ENCODE measurements at places on chromosomes 5 and 9.

- DNase-seq: no peak
These were observed 11.8 kb downstream of the NR2F1 start for GRCh38 chr5:93594591-93595419.

GRCh38 chr5:168329302-168329701 is 37.9 kb downstream of the WWC1 start:
- DNase-seq: no peak

DNA sequence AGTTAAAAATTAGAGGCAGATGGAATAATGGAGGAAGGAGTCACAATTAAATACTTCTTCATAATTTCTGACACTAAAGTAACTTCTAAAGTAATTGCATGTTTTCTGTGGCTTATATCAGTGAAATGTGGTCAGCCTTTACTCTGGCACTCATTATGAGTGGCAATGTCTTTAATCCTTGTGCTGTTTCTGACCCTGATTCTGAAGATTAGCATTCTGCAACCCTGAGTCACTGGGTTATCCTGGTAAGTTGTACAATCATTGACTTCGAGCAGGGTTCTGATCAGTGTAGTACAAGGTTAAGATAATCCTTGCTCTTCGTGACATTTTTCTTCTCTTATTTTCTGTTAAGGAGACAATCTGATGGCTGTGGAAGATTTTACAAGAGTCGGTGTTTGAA is 379.4 kb upstream of the RORB start:
- no peak for DNase-seq

- DNase-seq: no peak
These were observed 176.3 kb upstream of the OTULINL start for GRCh38 chr5:14405267-14405666.

- DNase-seq: peak; percentile 73
These were observed 92.2 kb downstream of the APBA1 start for GRCh38 chr9:69579760-69580581.

DNA sequence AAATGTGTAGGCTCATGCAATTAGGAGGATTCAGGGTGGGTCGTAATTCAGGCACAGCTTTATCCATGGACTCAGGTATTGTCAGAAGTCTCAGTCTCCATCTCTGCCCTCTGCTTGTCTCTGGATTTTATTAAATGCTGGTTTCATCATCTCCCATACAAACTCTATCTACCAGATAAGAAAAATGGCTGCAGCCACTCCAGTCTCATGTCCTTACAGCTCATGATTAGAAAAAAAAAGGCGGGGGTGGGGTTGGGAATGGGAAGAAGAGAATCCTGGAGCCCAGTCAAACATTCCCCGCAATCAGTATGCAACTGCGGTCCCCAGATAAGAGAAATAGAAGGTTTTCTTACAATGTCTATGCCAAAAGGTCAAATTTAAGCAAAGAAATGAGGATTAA is 7.6 kb upstream of the FBXO38 start:
- DNase-seq: no peak

DNA sequence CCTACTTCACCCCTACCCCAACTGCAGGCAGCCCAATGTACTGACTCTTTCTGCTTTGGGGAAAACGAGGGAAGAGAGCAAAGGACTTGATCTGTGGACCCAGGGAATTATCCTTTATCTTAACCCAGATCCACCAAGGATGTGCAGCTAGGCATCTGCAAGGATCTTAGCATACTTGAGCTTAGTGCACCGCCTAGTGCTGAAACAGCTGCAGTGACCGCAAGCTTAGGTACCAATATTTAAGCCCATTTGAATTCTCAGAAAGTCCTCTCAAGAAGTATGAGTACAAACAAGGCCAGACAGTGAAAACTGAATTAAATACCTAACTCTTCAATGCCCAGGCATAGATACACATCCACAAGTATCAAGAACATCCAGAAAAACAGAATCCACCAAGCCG is 576.7 kb upstream of the ADAMTS16 start:
- DNase-seq: no peak

DNA sequence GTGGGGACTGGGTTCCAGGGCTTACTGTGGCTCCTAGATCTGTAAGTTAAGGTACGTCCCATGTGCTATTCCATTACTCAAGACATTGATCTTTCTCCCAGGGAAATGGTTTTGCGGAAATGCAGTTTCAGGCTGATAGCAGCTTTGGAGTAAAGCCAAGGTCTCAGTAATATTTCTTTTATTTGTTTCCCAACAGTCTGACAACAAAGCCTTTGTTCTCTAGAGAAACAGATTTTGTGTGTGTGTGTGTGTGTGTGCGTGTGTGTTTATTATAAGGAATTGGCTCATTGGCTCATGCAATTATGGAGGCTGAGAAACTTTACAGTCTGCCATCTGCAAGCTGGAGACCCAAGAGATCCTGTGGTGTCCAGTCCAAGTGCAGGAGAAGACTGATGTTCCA is 12.1 kb upstream of the POC5 start:
- DNase-seq: peak; percentile 10

GRCh38 chr5:135332519-135333150 is 66.4 kb downstream of the MACROH2A1 start:
- DNase-seq: peak; percentile 76

DNA sequence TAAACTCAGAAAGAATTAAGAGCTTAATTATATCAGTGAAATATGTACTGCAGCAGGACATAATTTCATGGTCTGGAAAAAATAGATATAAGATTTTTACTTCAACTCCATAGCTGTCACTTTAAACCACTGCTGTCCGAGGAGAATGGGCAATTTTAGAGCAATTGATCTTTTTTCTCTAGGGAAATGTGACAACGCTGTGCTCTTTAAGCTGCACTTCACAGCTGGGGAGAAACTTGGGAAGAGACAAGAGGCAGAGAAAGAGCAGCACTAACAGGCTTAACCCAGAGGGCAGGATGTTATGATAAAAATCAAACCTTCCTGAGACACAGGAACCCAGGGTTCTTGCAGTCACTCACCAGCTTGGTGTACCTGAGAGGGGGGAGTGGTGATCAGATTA is 92.0 kb downstream of the SPOCK1 start:
- DNase-seq: no peak

- no peak for DNase-seq
These were observed 72.3 kb downstream of the HCN1 start for GRCh38 chr5:45623832-45624231.

DNA sequence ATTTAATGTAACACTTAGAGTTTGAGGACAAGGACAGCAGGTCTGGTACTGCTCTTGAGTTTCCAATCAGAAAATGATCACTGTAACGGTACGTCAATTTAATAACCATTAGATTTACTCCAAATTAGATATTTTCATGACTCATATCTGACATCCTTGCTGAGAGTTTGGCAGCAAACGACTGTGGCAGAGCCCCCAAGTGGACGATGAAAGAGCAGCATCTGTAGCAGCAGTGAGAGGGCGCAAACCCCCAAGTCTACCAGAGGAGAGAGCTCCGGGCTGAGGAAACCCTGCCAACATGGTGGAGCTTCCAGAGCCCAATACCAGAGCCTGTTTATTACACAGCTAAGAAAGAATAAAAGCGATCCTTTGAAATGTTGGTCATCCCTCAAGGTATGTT is 73.2 kb upstream of the EPB41L4A start:
- peak; percentile 33 for DNase-seq

DNA sequence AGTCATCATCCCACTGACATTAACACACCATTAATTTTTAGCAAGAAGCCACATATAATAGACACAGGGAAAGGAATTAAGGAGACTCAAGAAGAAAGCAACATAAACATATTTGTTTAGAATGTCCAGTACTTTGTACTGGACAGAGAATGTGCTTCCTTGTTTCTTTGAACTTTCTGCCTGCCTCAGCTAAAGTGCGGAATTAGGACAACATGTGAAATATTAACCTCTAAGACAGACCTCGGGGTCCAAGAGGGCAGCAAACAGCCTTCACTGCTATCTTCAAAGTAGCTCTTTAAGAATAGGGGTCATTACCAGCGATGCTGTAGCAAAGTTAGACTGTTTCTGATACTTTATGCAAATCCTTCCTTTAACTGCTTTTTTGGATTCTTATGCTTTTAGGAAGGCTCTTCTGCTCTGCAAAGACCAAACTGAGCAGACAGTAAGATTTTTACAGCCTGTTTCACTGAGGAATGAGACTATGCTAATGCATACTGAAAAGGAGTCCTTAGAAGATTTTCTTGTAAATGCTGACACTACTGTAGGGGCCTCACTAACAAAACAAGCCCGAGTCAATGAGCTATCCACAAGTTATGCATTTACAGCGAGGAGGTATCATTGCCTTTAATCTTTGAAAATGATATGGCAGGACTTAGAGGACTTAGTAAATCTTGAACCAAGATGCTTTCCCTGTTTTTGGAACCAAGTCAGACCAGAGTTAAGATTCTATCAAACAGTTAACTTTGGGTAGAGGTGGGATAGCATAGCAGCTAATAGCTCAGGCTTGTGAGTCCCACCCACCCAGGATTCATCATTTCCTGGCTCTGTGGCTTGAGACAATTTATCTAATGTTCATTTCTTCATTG is 23.8 kb downstream of the DAB2 start:
- no peak for DNase-seq

DNA sequence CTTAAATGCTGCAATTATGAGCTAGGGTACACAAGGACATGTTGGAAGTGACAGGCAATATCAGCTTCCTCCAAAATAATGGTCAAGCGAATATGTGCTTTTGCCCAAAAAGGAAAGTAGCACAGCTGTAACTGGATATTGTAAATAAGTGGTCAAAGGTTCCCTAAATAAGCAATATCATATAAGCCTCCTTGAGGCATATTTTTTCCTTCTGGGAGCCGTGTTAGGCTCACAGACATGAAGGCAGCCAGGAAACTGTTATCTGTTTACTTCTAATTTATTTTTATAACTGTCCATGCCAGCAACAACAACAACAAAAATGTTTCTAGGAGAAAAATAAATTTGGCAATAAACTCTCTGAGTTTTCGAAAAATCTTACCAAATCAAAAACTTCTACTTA is 648.3 kb downstream of the PDE4D start:
- peak; percentile 37 for DNase-seq

GRCh38 chr9:134138292-134138691 is 2.4 kb downstream of the WDR5 start:
- DNase-seq: no peak

- DNase-seq: peak; percentile 62
These were observed 364.5 kb downstream of the MAN2A1 start for GRCh38 chr5:110054240-110054639.

GRCh38 chr5:58122157-58122556 is 337.7 kb downstream of the PLK2 start:
- DNase-seq: no peak

DNA sequence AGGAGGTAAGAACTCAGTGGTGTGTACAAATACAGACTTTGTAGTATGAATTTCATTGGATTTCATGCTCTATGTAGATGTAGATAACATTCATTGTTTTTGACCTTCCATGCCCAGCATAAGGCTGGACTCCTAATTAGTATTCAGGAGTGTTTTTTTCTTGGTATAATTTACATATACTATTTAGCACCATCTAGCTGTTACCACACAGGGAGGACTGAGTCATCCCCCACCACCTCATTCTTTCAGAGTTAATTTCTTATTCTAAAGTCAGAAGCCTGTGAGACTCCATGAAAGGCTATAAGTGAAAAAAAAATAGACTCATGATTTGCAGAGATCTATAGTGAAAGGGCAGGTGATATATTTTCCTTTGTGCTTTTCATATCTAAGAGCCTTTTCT is 555.0 kb downstream of the PRR16 start:
- DNase-seq: no peak

- DNase-seq: no peak
These were observed 8.1 kb downstream of the UBQLN1 start for GRCh38 chr9:83699615-83700014.

DNA sequence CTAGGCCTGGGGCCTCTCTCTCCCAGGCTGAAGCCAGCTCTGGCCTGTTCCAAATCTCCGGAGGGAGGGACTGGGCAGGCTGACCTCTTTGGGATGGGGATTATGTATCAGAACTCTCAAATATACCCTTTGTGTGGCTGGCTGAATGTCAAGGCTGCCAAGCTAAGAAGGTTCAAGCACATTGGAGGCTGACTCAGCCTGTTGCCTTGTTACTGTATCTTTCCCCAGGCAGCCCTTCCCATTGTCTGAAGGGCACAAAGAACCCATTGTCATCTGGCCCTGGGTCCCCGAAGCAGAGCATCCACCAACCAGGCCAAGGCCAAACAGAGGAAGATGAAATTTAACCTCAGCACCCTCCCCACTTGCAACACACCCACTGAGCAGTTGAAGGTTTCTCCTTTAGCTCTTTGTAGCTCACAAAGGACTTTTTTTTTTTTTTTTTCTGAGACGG is 7.3 kb upstream of the SPARC start:
- peak; percentile 67 for DNase-seq

- peak; percentile 52 for DNase-seq
These were observed 32.1 kb downstream of the VCAN start for GRCh38 chr5:83503662-83504061.

- peak; percentile 89 for DNase-seq
These were observed 2.1 kb upstream of the NFIB start for GRCh38 chr9:14315875-14316601.

DNA sequence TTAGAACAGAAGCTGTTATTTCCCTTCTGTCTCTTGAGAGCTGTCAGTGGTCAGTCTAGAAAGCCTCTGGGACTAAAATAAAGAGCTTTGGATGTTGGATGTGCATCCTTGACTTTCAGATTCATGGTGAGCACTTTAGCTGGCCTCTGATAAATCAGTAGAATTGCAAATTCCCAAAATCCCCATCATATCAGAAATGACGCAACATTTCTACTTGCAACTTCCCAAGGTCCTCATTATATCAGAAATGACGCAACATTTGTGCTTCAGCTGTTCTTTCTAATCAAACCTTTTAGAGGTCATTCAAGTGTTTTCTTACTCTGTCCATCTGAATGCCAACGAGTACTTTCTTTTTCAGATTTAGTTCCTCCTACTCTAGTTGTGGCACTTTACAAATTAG is 167.3 kb upstream of the MOCS2 start:
- DNase-seq: peak; percentile 73

- peak; percentile 30 for DNase-seq
These were observed 1262.0 kb upstream of the WWC1 start for GRCh38 chr5:167029488-167029887.

DNA sequence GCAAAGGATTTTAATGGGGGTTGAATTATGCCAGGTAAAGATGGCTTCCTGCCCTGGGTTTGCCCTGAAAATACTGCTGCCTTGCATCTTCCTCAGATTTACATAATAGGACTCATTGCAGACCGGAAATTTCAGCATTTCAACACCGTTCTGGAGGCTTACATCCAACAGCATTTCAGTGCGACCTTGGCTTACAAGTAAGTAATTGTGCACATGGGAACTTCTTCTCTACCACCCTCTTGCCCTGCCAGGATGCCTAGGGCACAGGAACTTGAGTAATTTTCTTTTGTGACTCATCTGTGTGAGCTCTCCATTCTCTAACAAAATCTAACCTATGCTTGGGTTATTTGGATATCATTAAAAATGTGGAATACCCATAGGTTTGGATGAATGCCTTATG is 80.2 kb downstream of the DOCK2 start:
- DNase-seq: no peak

DNA sequence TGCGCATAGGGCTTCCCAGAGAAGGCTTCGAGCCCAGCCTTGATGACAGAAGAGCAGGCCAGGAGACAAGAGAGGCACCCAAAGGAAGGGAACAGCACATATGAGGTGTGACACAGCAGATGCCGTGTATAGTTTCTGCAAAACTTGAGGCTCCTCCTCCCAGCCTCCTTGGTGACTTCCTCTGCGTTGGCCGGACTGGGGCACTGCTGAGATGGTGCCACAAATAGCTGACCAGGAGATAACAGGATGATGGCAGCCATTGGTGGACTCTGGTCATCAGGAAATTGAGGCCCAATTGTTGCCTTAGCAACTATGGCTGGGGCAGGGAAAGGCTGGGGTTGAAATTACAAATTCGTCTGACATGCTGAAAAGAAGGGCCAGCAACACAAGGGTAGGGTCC is 4.8 kb upstream of the ZNF79 start:
- no peak for DNase-seq
